ENCODE measurements at places on chromosomes 16 and 17.
A peak's percentile ranks its signal among the peaks of the same experiment; 100 is the strongest.

DNA sequence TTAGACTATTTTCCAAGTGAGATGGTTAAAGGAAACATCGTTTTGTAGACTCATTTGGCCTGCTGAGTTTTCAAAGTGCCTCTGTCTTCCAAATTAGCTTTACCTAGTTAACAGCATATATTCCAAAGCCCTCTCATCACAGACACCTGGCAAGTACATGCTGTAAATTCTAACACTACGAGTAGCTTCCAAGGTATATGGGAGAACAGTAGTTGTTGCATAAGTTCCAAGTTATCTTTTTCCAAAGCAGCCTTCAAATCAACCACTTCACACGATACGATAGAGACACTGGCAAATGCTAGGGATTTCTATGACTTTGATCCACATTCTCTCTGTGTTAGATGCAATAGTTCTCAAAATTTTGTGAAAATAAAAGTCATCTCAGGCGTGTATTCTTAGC, 299.3 kb downstream of the CNTNAP4 start:
- no peak for DNase-seq

GRCh38 chr17:6910987-6911603, 79.6 kb upstream of the TEKT1 start:
- DNase-seq = no peak

GRCh38 chr16:74758801-74759200, 15.8 kb downstream of the FA2H start:
- DNase-seq = no peak

- DNase-seq = peak; percentile 78
Observed at GRCh38 chr16:56576585-56577299, 11.9 kb downstream of the MT4 start.

- no peak for DNase-seq
Observed at GRCh38 chr17:10171122-10171571, 27.3 kb downstream of the GAS7 start.

- DNase-seq = no peak
Observed at GRCh38 chr17:39208893-39209292, 8.8 kb downstream of the RPL19 start.

All from stimulated activated CD8-positive, alpha-beta memory T cell treated with anti-CD3 and anti-CD28 coated beads, Interleukin-15, amount 100 ng/mL, for 1 hour (primary cell).